ENCODE measurements at places on chromosomes 16 and 17. TPM values are rescaled to one million over a fixed set of nuclear protein-coding genes. Genes with fewer than 3 reads are reported as not detected.

GRCh38 chr17:71237903-71238538 is 882.8 kb upstream of the SOX9 start:
- no peak for DNase-seq

GRCh38 chr16:89311636-89312035 is 94.1 kb downstream of the ZNF778 start:
- DNase-seq: no peak

- no peak for DNase-seq
Measured at GRCh38 chr17:35766903-35767510, 6.3 kb downstream of the C17orf50 start.

DNA sequence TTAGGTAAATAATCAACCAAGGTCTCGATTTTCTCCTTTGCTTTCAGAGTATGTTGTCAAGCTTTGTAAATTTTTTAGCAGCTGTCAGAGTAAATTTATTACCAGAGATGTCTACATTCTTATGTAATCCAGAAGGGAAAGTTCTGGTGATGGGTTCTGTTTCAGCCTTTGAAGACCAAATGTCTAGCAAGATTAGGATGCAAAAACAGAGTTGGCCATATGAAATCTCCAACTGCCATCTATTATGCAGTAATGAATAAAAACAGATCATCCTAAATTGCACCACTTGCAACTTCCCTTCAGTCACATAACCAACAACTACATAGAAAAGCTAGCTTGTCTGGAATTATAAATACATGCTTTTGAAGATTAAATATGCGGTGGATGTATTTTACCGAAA is 826.8 kb upstream of the KIF2B start:
- no peak for DNase-seq

DNA sequence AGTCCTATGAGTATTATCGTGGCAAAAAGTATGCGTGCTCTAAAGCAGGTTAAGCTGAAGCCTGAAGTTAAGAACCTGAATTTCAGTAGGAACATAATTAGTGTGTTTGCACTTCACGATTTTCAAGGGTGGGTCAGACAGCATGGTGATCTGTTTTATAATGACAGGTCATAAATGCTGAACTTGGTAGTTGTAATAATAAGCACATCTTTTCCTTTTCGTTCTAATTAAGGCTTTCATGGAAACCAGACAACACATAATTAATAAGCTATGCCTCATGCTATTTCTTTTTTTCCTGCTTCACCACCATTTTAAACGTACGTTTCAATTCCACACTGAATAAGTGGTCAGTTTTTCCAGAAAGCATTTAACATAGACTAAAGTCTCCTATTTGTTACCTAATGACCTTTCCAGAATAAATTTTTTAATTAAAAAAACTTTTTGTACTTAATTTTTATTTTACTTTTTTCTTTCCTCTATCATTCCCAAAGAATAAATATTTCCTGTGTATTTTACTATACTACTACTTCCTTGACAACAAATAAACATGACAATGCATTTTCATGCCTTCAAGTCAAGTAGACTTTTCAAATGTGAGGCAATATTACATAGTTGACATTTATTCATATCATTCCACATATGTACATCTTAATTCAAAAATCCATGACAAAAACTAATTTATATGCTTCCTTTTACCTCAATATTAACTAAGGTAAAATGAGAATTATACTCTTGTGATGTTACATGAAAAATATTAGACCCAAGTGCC is 22.4 kb downstream of the CMC2 start:
- no peak for DNase-seq

DNA sequence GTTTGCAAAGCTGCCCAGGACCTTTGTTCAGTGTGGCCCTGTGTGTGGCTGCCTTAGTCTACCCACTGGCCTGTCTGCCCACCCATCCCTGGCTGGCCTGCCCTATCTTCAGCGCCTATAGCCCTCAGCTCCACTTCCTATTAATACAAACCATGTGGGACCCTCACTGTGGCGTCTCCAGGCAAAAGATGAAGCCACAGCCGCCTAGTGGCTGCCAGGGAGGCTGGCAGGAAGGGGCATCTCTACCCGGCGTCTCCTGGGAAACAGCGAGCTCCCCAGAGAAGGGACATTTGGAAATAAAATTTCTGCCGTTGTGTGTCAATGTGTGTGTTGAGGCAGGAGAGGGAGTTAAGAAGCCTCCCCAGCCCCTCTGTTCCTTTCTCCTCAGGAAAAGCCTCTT is 31.5 kb downstream of the NEUROD2 start:
- no peak for DNase-seq

DNA sequence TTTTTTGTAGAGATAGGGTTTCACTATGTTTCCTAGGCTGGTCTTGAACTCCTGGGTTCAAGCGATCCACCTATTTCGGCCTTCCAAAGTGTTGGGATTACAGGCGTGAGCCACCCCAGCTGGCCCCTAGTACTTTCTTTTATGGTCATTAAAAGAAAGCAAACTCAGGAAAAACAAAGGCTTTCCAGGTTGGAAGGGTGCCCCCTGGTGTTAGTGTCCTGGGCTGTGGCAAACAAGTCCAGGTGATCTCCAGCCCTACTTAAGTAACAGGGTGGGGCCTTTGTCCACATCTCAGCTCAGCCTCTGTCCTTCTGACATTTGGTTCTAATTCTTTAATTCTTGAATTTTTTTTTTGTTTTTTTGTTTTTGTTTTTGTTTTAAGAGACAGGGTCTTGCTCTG is 6.9 kb downstream of the IGFBP4 start:
- DNase-seq: no peak

DNA sequence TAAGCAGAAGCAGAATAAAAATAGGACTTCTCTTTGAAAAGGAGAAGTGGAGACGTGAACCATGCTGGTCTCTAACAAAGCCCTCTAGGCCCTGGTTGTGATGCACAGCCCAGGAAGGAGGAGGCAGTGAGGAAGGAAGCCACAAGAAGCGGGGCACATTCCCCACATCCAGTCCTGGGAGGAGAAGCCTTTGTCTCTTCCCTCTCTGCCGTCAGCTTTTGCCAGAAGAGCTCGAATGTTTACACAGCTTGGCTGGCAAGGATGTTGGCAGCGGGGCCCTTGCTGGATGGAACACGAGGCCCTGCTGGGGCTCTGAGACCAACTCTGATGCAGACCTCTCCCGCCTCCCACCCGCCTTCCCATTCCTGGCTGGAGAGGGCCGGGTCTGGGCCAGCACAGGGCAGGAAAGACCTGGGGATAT is 91.3 kb downstream of the MAF start:
- no peak for DNase-seq

The KRTAP2-3 gene
- total RNA-seq: not detected

The CCL4L2 gene
- total RNA-seq: not detected

The JPT1 gene
- total RNA-seq: 340 TPM

The CNGB1 gene
- total RNA-seq: not detected
